Skin of body (tissue), 3 donors: ENCODE measurements at places on chromosomes 2 and 18.

DNA sequence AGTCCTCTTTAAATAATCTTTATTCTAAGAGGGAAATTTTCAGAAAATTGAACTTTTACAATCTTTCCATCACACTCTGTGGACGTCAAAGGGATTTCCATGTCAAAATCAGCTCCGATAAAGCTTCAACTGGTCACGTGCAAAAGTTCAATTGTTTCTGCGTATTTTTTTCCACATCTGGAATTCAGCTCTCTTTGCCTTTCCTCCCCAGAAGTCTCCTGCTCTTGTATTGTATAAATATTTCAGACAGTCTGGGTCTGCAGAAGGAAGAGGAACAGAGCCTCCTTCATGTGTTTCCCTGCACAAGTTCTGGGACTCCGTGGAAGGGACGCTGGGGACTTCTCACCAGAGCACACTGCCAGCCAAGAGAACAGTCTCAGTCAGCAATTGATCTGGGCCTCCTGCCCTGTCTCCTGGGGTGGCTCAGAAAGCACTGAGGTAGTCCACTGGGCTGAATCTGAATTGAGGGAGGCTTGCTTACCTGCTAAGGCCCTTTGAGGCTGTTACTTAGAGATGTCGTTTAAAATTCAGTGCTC is 251.5 kb downstream of the TFCP2L1 start:
- DNase-seq, result peak; percentile 34

DNA sequence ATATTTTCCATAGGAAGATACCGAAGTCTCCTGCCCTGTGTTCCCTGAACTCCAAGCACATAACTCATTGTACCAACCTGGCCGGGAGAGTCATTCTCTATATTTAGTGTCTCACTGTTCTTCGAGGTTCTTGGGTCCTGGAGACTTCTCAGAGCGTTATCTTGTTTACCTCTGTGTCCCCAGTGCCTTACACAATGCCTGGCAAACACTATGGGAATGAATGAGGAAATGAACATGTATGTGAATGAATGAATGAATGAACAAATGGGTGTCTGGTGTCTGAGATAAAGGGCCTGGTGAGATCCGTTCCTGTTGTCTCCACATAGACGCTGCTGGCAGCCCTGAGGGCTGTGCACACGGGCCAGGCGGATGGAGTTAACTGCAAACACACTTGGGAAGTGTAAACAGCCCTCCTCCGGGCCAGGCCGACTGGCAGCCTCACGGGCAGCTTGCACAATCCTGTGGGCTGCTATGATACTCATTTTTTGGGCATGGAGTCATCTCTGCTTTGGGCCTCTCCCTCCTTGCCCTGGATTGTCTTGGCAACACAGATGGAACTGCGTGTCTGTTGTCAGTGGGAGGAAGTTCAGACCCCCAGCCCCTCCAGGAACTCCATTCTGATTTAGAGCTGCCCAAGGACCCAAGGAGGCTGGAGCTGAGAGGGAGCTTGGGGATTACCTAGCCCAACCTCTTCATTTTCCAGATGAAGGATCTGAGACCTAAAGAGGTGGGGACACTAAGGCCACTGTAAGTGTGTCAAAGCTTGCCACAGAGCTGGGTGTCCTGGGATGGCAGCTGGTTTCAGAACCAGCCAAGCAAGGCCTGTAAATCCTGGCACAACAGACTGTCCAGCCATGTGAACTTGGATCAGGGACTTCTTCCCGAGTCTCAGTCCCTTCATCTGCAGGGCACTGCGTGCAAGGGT is 124.4 kb downstream of the INHBB start:
- peak; percentile 94 for DNase-seq

DNA sequence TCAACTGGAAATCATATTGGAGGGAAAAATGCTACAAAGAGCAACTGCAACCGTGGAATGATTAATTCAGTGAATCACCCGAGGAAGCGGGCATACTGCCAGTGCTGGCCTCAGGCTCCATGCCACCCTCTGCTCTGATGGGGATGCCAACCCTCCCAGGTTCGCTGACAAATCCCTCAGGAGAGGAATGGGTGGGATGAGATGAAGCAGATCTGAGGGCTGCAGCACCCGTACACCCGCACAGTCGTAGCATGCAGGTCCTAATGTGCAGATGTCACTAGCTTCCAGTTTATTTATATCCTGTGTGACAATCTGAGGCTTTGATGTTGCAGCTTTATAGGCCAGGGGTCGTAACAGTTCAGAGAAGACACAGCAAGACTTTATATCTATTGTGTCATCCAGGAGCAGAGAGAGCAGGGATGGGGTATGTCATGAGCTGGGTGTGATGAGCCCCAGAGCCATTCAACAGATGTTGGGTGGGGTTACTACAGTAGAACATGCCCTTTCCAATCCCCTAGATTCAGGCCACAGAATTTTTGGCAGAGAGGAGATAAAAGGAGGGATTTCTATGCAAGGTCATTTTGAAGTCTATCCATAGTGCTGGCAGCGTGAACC is 44.6 kb downstream of the DPP4 start:
- peak; percentile 57 for DNase-seq

DNA sequence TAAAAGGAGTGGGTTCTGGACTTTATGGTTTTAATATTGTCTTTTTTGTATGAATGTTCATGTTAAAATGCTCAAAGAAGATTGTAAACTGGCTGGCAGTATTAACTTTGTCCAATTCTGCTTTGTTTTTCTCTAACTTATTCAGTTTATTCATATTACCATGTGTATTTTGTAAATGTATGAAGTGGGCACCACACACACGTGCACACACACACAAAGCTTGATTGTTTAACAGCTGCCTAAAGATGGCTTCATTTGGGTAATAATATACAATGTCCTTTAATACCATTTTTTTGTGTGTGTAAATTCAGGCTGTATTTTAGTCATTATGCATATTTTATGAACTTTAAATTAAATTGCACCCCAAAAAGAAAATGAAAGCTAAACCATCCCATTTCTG is 11.4 kb upstream of the APCDD1 start:
- DNase-seq, result no peak

DNA sequence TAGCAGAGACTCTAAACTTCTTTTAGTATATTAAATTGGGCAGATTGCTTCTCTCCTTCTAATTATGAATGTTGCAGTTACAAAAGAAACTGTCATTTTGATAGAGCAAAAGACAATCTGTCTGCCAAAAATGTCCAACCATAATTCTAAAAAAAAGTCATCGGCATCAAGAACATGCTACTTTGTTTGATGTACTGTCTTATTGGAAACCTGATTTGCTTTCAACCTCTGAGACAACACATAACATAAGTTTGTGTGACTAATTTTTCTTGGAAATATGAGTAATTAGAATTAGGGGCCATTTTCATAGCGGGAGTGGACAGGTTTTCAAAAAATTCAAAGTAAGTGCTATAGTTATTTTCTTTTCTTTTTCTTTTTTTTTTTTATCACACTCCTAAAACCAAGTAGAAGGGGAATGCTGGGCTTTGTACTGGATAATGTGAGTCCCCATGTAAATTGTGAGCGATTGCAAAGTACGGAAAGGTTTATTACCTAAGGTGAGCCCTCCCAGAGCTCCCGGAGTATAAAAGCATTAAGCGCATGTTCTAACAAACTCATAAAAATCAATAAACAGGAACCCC is 59.1 kb downstream of the ZEB2 start:
- no peak for DNase-seq
